Esophagus muscularis mucosa (tissue), 4 donors: ENCODE measurements at places on chromosomes 11 and 22. TPM values are rescaled to one million over a fixed set of nuclear protein-coding genes. Genes with fewer than 3 reads are reported as not detected.

The MMP27 gene
- total RNA-seq: 0.45 TPM

The MS4A3 gene
- not detected for total RNA-seq

The FOXRED2 gene
- total RNA-seq: 5.6 TPM

The SEC14L6 gene
- 1.4 TPM for total RNA-seq

The TESMIN gene
- total RNA-seq: 2.1 TPM

The RIMBP3B gene
- not detected for total RNA-seq

The LSP1 gene
- 36.5 TPM for total RNA-seq
